ENCODE measurements at places on chromosomes 13 and 19.
A peak's percentile ranks its signal among the peaks of the same experiment; 100 is the strongest.

- DNase-seq: no peak
These were observed 40.6 kb downstream of the TNFSF11 start for GRCh38 chr13:42614436-42615035.

DNA sequence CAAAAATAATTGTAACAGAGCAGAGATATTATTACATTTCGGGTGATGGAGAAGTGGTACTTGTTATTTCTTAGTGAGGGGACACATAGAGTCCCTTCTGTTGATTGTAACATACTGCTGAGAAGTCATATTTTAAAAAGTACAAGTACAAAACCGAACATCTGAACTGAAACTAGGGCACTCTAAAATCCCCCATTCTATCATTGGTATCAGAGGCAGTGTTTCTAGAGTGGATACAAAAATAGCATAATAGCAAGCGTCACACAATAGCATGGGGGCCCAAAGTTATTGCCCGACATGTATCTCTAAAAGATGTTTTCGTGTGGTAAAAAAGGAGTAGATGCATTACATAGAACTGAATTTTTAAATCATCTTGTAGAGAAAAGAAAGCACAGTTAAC lies 502.1 kb upstream of the SLC10A2 start:
- DNase-seq: no peak

GRCh38 chr13:37918116-37918714 lies 48.6 kb upstream of the TRPC4 start:
- no peak for DNase-seq

DNA sequence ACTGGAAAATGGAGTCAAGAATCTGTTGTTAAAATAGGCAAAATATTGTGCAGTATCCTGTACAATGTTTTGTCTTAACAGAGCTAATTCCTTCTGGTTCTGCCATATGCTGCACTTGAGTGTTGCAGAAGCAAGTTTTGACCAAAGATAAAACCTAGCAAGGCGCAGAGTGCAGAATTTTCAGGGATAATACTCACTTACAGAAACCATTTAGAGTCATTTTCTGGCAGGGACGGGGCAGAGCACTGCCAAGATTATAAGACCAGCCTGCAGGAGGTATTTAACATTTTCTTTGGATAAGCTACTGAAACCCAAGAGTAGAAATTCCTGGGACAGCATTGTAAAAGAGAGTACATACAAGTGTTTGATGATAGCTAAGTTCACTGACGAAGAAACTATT lies 159.5 kb upstream of the EDNRB start:
- DNase-seq: no peak

DNA sequence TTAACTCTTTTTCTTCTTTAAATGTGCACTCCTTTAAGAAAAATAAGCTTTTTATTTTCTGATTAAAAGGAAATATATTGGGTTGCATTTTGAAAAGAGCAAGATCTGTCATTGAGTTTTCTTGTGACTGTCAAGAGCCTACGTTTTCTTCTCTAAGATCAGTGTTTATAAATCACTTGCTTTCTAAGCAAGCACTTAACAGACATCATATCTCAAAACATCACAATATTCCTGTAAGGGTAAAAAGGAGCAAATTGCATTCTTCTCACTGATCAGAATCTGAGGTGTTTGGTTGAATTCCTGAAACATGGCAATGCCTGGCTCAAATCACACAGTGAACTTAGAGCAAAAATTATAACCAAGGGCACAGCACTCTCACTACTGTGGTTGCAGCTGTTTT lies 231.3 kb downstream of the PCDH17 start:
- DNase-seq: no peak

GRCh38 chr13:109677206-109677605 lies 109.2 kb downstream of the IRS2 start:
- DNase-seq: no peak

DNA sequence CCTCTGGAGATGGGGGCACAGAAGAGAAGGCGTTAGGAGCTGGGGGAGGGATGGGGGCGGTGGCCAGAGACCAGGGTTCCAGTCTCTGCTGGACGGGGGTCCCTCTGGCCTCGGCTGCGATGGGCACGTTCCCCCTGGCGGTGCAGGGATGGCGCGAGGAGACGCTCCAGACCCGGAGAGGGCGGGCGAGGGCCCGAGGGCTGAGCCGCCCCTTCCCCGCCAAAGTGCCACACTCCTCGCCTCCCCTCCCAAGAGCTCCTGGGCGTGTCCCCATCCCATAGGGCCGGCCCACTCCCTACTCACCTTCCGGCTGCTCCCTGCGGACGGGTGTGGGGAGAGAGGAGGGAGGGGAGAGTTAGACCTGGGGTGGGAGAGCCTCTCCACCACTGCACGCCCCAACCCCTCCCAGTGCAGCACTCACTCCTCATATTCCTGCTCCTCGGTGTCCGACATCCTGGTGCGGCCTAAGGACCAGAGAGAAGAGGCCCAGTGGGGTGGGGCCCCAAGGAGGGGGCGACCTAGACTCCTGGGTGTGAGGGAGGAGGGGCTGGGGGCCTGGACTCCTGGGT lies 2.2 kb downstream of the TNNT1 start:
- DNase-seq: peak; percentile 38

DNA sequence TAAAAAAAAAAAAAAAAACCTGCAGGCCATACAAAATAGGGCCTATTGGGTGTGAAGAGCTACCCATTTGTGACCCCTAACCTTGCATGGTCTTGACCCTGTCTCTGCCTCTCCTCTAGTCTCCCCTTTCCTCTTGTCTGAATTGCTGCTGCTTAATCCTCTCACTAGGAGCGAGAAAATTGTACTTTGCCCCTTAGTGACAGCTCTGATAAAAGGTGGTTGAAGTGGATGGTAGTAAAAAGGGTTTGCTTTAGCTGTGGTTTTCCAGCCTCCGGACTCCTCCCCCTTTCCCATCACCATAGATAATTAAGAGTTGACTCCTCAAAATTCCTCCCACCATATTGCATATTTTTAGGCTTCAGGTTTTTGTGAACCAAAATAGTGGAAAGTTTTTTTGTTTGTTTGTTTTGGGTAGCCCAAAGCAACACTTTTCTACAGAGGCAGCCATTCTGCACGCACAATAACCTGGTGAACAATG lies 23.5 kb downstream of the ACTN4 start:
- no peak for DNase-seq

DNA sequence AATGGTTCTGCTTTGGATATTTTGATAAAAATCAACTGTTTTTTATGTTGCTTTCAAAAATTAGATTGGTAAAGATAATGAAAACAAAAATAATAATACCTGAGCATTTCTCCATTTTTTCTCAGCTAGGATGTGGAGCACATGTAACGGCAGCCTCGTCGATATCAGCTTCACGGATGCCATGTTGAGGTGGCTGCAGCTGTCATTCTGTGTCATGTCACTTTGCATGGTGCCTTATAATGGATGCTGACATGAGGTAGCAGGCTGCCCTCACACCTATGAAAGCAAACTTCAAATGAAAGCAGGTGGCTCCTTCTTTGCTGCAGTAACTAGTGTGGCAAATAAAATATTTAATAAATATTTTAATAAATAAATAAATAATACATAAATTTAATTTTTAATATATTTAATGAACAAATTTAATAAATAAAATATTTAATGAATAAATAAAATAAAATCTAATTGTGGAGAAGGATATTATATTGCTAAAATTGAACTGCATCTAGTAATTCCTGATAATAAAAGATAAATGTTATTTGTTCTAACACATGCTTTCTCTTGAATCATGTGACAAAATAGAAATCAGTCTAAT lies 955.7 kb upstream of the SLC10A2 start:
- no peak for DNase-seq

DNA sequence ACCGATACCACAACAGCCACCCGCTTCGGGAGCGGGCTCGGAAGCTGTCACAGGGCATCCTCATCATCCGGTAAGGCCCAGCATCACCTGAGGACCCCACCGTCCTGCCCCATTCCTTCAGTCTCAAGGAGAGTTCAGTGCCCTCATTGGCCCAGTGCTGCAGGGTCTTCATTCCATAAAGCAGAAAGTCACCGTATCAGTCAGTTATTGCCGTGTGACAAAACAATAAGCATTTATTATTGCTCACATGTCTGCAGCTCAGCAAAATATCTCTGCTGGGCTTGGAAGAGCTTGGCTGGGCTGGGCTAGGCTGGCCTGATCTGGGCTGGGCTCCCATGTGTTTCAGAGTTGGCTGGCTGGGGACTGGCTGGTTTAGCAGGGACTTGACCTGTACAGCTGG lies 8.1 kb upstream of the MRI1 start:
- DNase-seq: no peak

DNA sequence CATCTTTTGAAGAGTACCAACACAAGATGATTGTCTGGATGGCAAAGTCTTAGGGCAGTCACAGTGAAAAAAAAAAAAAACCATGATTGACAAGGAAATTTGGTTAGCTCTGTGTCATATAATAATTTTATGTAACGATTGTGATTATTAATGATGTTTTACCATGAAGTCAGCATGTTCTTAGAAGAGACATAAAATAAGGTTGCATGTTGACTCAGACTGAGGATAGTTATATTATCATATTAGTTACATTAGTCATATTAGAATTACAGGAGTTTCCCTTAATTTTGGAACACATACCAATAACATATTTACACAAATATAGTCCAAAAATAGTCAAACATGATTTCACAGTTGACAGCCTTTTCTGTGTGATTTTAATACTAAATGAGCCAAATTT lies 5.7 kb downstream of the ZNF431 start:
- no peak for DNase-seq

DNA sequence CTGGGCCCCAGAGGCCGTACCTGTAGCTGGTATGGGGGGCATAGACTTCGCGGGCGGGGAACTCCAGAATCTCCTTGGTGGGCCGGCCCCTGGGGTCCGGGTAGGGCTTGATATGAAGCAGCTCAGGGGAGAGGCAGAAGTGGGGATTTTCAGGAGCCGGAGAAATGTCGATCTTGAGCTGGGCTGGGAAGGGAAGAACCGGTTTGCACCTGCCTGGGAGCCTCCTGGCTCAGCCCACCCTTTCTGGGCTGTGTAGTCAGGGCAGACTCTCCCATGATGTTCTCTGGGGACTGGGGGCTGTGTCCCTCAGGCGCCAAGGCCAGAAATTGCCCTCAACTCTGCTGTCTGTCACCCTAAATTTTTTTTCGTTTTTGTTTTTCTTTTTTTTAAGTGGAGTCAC lies 2.6 kb downstream of the ANGPTL8 start:
- DNase-seq: no peak

DNA sequence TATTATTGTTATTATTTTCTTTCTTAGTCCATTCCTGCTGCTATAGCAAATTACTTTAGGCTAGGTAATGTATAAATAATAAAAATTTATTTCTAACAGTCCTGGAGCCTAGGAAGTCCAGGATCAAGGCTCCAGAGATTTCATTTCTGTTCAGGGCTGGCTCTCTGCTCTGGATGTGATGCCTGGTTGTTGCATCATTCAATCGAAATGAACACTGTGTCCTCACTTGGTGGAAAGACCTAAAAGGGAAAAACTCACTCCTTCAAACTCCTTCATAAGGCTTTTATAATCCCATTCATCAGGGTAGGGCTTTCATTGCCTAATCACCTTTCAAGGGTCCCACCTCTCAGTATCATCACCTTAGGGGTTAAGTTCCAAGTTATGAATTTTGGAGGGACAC lies 395.0 kb downstream of the EFNB2 start:
- no peak for DNase-seq

GRCh38 chr19:18429717-18430416 lies 8.1 kb downstream of the ISYNA1 start:
- DNase-seq: no peak

GRCh38 chr19:29590278-29590677 lies 15.8 kb upstream of the POP4 start:
- no peak for DNase-seq

DNA sequence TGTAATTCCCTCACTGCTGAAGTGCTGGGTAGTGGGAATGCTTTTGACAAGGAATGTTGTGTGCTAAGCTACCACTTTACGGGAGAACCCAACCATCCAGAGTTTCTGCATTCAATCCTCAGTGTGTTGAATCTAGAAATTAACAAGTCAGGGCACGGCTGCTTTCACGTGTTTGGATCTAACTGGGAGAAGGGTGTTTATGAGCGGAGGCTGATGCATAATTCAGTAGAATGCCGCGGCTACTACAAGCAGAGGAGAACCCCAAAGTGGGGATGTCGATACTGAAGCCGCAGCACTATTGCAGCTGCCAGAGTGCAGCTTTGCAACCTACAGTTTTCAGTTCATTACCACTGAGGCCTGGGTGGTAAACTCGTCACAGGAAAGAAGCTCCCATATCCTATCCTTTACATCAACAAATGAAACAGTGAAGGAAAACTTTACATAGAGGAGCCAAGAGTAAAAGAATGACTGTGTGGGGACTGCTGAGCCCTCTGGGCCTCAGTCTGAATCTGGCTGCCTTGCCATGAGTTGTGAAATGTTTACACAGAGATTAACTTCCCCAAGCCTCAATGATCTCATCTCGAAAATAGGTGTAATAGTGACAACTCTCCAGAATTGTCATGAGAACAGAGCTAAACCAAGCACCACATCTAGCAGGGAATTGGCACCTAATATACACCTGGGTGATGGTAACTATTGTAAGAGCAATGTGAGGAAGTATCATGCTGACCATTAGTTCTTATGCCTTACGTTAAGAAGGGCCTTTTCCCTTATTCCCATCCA lies 531.7 kb downstream of the MYO16 start:
- no peak for DNase-seq

GRCh38 chr13:39397896-39398265 lies 205.1 kb downstream of the LHFPL6 start:
- DNase-seq: no peak

DNA sequence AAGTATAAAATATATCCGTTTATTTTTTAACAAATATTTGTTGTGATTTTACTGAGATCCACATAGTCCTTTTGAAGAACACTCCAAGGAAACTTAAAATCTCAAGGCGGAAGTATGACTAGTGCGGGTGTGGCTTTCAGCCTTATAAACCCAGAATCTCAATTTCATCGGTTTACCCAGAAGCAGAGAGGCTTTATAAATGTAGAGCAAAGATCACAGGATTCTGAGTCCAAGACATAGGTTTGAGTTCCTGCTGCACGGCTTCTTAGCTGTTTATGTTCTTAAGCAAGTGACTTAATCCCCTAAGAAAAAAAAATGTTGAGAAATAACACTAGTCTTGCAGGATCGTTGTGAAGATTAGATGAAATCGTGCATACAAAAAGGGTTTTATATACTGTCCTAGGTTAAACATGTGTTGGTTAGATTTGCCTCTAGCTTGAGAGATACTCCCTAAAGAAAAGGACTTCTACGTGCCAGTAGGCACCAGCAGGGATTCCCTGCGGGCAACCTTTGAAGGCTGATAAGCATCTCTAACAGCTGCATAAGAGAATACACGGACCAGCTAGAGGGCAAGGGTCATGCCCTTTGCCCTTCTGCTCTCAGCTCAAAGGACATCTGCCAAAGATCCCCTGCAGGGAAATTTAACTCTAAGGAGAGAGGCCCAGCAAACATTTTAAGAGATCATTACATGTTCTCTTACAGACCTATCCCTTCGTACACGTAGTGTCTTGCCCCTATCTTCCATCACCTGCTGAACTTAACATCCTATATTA lies 130.4 kb upstream of the MIR17HG start:
- DNase-seq: no peak

GRCh38 chr13:112837371-112838037 lies 131.5 kb upstream of the MCF2L start:
- no peak for DNase-seq
